ENCODE measurements at places on chromosomes 3 and 15. TPM values are rescaled to one million over a fixed set of nuclear protein-coding genes. Genes with fewer than 3 reads are reported as not detected.

- DNase-seq, result peak; percentile 100
Measured at GRCh38 chr15:75043509-75044257, 20.3 kb downstream of the PPCDC start.

DNA sequence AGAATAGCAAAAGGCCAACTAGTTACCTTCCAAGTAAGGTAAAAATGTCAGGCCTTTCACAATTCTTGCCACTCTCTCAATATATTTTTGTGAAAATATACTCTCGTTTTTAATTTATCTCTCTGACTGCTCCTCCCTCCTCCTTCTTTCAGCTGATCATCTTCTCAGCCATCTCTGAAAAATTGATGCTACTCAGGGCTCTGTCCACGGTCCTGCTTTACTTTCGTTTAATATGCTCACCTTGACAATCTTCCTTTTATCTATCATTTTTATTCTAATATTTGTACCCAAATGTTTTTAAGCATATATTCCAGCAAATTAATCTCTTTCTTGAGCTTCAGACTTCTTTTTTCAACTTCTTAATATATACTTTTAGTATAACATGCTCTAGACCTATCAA is 1362.1 kb downstream of the ROBO1 start:
- DNase-seq, result no peak

GRCh38 chr15:48058371-48058770 is 62.4 kb upstream of the SLC24A5 start:
- DNase-seq, result no peak

DNA sequence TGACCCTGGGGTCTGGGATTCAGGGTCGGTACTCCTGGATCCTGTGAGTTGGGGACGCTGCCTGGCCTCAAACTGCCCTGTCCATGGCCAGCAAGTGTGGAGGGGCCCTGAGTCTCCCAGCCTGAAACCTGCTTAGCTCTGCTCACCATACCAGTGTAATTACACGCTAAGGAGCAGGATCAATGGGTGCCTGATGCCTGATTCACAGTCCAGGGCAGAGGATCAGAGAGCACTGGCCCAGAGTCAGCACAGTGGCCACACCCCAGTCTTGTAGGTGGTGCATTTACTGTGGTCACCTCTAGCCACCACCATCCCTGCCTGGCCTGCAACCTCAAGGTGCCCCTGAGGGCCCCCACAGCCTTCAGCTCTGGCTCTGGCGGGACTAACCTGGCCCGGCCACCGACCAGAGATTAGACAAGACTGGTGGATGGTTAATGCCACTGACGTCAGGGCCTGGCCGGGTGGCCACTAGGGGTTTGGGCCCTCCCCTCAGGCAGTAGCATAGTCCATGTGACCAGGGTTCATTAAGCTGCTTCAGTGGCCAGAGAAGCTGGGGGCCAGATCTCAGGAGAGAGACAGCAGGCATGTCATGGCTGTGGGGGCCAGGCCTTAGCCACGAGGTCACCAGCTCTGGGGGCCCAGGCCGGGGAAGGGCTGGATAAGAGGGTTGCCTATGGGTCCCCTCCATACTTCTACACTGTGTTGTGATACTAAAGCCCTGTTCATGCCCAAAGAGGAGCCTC is 3.3 kb upstream of the SLC38A3 start:
- no peak for DNase-seq

GRCh38 chr3:64705946-64706345 is 18.1 kb upstream of the ADAMTS9 start:
- no peak for DNase-seq

DNA sequence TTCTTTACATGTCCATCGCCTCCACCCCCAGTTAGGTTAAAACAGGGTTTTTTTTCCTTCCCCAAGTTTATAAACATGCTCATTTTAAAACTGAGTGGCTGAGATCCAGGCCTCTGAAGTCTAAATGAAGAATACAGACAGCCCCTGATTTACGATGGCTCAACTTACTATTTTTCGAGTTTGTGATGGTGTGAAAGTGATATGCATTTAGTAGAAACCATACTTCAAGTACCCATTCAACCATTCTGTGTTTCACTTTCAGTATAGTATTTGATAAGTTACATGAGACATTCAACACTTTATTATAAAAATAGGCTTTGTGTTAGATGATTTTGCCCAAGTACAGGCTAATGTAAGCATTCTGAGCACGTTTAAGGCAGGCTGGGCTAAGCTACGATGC is 30.5 kb upstream of the GNB5 start:
- DNase-seq, result no peak

DNA sequence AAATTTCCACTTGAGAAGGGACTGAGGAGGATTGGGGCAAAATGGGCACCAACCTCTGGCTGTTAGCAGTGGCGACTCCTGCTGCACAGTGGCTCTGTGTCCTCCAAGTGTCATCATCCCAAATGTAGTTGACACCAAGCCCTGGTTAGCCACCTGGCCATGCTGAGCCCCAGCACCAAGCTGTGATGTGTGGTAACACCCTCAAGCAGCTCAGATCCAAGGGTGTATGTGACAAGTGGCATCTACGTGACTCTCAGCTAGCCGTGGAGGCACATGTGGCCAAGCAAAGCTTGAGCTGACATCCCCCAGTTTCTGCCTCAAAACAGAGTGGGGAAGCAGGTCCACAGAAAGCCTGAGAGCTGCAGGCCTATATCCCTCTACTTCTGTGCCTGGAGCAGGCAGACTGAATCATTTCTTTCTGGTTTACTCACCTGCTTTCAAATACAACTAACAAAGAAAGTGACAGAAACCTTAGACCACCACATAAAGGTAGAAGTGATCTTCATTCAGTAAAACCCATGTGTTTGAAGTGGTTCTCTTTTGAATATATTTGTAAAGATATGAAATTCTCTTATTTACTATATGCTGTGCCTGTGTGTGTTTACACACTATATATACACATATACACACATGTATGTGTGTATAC is 40.0 kb downstream of the FOXP1 start:
- DNase-seq, result no peak

- DNase-seq, result no peak
Measured at GRCh38 chr3:133271539-133271938, 128.3 kb upstream of the BFSP2 start.

DNA sequence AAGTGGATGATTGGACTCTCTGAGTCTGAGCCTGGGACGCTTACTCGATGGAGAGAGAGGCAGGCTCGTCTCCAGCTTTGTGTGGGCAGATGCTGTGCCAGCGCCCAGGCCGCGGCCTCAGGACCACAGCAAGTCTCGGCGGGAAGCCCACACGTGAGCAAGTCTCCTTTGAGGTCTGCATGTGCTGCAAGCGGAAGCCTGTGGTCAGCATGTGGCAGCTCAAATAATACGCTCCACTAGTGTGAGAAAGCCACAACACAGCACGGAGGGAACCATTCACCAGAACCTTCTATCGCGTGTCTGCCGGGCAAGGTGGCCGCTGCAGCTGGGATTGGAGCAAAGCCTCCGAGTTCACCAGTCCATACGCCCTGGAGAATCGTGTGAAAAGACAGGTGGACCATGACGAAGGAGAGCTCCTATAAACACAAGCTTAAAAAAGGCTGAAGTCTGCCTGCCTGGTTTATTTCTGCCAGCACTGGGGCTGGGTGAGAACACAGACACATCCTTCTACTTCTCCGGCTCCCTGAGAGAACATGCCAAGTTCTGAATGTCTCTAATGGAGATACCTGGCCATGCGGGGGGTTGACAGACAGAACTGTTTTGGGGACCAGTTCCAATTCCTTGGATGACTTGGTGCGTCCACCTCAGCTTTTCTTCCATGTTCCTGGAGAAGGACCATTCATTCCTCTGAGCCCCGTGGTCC is 82.0 kb upstream of the LRIG1 start:
- DNase-seq, result peak; percentile 94

- DNase-seq, result no peak
Measured at GRCh38 chr3:87674397-87675161, 384.2 kb downstream of the CGGBP1 start.

The SPTSSB gene
- total RNA-seq, result not detected

The WWTR1 gene
- 103 TPM for total RNA-seq

The AP3B2 gene
- 1.7 TPM for total RNA-seq

The ZNF662 gene
- total RNA-seq, result 0.29 TPM
